H54 (cell line): ENCODE measurements at places on chromosomes 2 and 18.

- DNase-seq = no peak
Observed at GRCh38 chr2:99888617-99889016, 253.8 kb downstream of the AFF3 start.

DNA sequence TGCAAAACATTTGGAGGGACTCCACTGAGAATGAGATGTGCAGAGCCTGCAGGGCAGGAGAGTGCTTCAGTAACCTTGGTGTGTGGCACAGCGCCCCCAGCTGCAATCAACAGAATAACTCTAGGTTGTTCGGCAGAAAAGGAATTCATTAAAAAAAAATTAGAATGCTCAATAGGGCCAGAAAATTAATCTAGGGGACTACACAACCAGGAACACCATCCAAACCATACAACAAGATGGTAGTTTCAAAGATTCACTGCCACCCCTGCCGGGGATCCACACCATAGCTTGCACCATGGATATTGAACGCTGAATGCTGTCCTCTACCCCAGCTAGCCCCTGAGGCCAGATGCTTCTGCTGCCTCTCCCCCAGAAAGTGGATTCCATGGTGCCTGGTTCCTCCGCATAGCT is 50.1 kb downstream of the THUMPD2 start:
- DNase-seq = peak; percentile 27

GRCh38 chr2:239113171-239113570 is 265.3 kb downstream of the TWIST2 start:
- DNase-seq = no peak

- DNase-seq = no peak
Observed at GRCh38 chr2:239489481-239489880, 88.7 kb upstream of the HDAC4 start.

GRCh38 chr2:178273787-178274360 is 79.6 kb downstream of the OSBPL6 start:
- DNase-seq = no peak
